ENCODE measurements at places on chromosomes 12 and 14.

- no peak for DNase-seq
Measured at GRCh38 chr14:96064866-96065265, 25.7 kb downstream of the C14orf132 start.

GRCh38 chr12:84960918-84961317 lies 48.3 kb upstream of the SLC6A15 start:
- DNase-seq, result no peak

- no peak for DNase-seq
Measured at GRCh38 chr14:46490238-46490685, 161.3 kb downstream of the RPL10L start.

DNA sequence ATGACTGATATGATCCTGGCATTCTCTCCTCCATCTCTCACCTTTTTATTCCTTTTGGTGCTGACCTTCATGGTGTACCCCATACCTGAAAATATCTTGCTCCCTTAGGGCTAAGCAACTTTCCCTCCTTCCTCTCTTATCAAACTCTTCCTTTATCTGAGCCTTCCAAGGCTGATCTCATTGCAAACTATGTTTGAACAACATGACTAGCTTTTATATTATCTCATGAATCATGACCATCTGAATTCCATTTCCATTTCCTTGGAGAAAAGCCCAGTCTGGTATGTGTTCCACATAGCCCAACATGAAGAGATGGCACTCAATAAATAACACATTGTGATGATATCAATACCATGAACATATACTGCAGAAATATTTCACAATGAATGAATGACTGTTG lies 111.6 kb downstream of the TSPAN8 start:
- no peak for DNase-seq

DNA sequence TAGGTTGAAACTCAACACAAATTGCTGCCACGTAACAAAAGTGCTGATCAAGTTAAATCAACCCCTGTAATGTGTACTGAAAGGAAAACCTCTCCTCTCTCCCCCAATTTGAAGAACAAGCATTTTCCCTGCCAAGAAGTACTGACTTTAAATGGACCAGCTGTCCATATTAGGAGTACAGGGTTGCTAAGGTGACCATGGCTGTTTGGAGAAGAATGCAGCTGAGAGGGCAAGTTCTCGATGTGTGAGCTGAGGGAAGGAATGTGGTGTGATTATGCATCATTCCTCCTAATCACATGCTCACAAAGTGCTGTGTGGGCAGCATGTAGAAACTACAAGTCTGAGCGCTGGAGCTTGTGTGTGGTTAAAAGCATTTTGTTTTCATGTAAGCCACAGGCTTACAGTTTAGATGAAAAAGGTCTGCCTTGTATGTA lies 50.9 kb upstream of the CCT2 start:
- no peak for DNase-seq
